ENCODE measurements at places on chromosomes 7 and 10.

- no peak for DNase-seq
Measured at GRCh38 chr7:155950898-155951553, 138.8 kb upstream of the SHH start.

GRCh38 chr7:42069590-42069989, 167.4 kb downstream of the GLI3 start:
- DNase-seq: no peak

DNA sequence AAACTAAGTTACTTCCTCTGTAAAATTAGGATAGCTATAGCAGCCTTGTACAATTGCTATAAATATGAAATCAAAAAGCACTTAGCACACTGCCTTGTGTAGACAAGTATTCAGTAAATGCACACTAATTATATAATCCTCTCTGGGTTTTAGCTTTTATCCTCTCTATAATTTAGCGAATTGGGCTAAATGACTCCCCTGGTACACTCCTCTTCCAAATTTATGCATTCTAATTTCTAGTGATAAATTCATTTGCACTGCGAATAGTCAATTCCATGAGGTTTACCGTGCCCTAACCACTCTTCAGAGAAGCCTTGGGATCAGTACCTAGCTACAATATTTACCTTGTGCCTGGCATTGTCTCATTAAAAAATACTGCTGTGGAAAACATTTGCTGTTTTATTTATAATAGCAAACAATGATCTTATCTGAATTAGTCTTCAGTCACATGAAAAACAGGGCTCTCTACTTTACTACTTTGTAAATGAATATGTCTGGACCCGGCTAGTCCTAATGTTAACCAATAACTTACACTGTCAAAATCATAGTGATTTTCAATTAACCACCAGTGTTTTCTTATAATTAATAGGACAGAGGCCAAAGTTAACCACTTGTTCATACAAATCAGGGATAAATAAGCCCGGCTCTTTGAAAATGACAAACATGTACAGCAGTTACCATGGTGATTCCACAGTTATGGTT, 577.9 kb downstream of the IPMK start:
- DNase-seq: no peak

DNA sequence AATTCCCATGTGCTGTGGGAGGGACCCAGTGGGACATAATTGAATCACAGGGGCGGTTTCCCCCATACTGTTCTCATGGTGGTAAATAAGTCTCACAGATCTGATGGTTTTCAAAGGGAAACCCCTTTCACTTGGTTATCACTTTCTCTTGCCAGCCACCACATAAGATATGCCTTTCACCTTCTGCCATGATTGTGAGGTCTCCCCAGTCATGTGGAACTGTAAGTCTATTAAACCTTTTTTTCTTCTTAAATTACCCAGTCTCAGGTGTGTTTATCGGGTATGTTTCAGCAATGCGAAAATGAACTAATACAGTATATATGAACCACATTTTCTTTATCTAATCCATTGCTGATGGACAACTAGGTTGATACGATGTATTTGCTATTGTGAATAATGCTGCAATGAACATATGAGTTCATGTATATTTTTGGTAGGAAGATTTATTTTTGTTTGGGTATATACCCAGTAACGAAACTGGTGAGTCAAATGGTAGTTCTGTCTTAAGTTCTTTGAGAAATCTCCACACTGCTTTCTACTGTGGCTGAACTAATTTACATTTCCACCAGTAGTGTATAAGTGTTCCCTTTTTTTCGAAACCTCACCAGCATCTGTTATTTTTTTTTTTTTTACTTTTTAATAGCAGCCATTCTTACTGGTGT, 70.0 kb upstream of the HGF start:
- no peak for DNase-seq

DNA sequence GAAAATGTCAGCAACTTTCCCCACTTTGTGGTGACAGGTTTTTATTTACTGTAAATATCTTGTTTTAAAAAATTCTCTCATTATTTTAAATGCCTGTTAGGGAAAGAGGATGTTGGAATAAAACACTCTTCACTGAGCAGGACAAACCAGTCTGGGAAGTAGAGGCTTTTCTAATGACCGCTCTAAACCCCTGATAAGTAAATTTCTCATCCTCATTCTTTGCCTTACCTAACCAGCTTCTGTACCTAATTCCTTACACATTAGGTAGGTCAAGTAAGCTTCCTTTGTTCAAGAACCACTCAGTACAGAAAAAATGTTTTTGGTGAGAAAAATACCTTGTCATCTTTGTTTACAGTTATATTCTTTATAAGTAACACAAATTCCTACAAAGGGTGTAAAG, 143.6 kb downstream of the GPR85 start:
- no peak for DNase-seq

- no peak for DNase-seq
Measured at GRCh38 chr7:21768279-21768678, 177.4 kb downstream of the CDCA7L start.

DNA sequence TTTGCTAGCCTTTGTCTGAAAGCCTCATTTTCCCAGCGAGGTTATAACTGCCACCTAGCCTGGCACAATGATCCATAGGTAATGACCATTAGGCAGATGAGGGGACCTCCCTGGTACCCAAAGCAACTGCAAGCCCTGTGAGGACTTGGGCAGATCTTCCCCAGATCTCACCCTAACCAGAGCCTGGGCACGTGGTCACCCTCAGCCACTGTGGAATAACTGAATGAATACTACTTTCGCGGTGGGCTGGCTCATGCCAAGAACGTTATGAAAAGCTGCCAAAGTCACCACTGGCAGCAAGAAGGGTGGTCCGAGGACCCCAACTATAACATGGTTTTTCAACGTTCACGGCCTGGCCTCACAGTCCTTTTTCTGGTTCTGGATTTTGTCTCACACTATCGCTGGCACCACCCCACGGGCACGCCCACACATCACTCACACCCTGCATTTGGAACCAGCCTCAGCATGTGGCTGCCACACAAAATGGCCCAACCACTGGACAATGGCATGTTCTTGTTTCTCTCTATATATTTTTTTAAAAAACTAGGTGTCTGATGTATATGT, 3.4 kb downstream of the PRKAG2 start:
- DNase-seq: no peak
